Sciatic nerve (tissue), 2 donors: ENCODE measurements at places on chromosomes 1 and 21.

- no peak for DNase-seq
Observed at GRCh38 chr1:14363036-14363590, 235.4 kb upstream of the KAZN start.

DNA sequence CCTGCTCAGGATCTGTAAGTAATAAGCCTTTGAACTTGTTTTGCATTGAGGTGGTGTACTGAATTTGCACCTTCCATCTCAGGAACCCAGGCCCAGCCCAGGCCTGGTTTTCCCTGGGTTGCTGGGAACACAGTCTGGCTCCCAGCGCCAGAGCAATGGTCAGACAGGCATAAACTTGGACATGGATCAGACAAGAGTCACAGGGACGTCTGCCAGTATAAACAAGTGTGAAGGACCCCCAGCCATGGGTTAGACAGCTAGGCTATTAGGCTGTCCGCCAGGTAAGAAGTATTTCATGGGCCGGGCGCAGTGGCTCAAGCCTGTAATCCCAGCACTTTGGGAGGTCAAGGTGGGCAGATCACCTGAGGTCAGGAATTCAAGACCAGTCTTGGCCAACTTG lies 5.5 kb downstream of the IFNLR1 start:
- no peak for DNase-seq

DNA sequence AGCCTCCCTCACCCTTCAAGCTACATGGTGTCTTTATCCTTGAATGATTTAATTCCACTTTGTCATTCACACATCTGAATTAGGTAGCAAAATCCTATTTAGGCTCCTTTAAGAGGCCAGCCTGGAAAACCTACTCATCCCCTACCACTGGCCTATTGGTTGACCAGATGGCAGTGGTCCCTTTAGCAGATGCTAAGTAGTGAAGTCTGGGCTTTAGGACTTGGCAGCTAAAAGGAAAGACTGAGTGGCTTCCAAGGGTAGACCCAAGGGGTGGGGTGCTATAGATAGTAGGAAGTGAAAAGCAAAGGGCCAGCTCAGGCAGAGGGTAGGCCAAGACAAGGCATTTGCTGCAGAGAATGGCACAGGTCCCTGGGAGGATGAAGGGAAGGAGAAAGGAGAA lies 46.6 kb downstream of the KCNJ6 start:
- DNase-seq, result no peak

DNA sequence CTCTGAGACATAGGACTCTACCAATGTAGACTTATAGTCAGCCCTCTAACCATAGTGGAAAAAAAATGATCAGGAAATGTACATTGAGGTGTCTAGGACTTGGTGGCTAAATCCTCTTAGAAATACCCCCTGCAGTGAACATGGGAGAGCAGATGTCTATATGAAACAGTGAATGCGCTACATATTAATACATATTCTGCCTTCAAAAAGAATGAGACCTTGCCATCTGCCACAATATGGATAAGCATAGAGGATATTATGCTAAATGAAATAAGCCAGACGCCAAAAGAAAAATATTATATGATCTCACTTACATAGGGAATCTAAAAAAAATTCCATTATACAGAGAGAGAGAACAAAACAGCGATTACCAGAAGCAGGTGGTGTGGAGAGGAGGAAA lies 66.6 kb upstream of the HAO2 start:
- DNase-seq, result no peak

DNA sequence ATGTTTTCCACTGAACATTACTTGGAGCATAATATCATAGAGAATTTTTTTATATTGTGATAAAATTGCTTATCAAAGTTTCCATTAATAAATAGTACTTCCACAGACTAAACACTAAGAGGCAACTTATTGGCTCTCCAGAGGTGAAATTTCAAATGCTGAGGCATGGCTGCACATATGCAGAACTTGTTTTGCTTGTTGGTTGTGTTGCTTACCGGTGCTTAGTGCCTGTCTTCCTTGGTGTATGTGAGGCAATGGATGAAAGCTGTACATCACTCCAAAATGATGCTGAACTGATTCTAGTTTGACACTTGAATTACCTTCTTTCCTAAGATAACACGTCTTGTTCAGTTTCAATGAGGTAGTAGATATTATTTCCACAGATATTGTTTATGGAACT lies 29.8 kb upstream of the GPR52 start:
- no peak for DNase-seq

DNA sequence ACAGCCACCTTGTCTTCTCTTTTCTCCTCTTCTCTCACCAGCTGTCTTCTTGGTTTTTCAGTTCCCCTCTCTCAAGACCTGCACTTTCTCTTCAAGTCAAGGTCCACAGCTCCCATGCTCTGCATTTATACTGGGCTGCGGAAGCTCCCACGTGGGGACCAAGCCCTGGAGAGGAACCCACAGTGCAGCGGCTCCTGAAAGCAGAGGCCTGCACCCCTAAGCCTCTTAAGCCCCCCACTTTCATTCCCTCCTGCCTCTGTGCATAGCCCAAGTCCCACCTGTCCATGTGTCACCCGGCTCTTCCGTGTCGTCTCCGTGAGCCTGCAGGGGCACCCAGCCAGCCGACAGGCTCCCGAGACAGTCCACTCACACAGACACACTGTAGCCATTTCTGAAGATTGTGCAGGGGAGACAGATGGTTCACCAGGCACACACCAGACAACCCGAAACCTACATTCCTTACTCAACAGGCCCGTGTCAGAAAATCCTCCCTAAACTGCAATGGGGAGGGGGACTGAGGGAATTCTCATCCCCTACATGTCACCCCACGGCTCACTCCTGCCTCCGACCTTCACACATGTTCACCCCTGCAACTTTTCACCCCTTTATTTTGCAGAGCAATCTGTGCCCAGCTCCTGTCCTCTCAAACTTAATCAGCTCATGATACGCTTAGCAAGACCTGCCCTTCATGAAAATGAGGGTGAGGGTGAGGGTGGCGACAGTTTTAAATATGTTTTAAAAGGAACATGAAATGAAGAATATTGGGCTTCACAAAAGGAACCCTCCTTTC lies 6.3 kb downstream of the MX2 start:
- DNase-seq, result peak; percentile 48

DNA sequence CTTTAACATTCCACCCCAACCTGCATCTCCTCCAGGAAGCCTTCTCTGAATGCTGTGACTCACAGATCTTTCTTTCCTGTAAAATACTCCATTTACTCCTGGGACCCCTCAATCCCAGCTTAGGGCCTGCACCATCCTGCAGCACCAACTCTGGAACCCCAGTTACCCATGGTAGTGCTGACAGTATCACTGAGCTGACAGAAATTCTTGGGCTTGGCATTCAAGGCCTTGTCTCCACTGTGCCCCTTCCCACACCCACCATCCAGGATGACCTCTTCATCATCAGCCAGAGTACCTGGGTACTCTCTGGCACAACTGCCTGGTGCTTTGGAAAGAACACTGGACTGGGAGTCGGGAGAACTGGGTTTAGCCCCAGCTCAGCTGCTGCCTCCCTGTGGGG lies 8.3 kb downstream of the CYB5RL start:
- DNase-seq, result no peak

- DNase-seq, result peak; percentile 88
Observed at GRCh38 chr1:209576392-209577197, 6.9 kb upstream of the CAMK1G start.

- no peak for DNase-seq
Observed at GRCh38 chr21:46108827-46109312, 11.0 kb downstream of the COL6A2 start.

DNA sequence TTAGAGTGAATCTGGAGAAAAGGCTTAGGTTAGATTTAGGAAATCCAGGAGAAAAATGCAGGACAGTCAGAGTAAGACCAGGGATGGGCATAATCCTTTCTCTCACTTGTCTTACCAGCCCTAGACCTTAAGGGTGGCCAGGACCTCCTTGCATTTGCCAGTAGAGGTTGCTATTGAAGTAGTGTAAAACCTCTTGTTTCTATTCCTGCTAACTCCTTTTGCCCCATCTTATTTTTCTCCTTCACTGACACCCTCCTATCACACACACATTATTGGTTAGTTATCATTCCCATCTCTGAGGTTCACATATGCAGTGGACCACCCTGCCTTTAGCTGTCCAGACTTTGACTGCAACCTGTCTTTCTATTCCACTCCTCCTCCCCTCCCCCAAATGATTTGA lies 75.0 kb upstream of the MACF1 start:
- DNase-seq, result no peak
